ENCODE measurements at places on chromosomes 7 and 10.

- no peak for DNase-seq
These were observed 42.0 kb downstream of the ZC3HC1 start for GRCh38 chr7:130008941-130009847.

GRCh38 chr7:6237011-6237410 is 35.4 kb downstream of the CYTH3 start:
- DNase-seq, result no peak

- no peak for DNase-seq
These were observed 15.5 kb downstream of the GET4 start for GRCh38 chr7:891805-892204.

GRCh38 chr7:82264783-82265305 is 178.7 kb downstream of the CACNA2D1 start:
- no peak for DNase-seq

GRCh38 chr7:20162665-20163064 is 54.5 kb downstream of the MACC1 start:
- DNase-seq, result no peak

- no peak for DNase-seq
These were observed 544.3 kb downstream of the TCERG1L start for GRCh38 chr10:130767116-130767730.

GRCh38 chr7:41415471-41416207 is 287.3 kb downstream of the INHBA start:
- DNase-seq, result no peak

GRCh38 chr10:125708971-125709503 is 10.5 kb upstream of the EDRF1 start:
- no peak for DNase-seq

DNA sequence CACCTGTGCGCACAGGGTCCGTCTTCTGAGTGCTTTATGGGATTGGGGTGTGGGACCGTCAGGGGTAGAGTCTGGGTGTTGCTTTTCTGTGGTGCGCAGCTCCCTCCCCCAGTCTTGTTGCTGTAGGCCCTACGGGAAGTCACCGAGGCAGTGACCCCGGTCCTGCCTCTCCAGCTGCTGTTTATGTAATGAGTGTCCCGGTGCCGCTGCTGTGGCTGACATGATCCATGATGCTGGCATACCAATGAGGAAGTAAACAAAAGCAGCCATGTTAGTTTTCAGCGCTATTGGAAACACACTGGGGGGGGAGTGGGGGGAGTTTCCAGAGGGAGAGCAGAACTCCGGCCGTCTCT is 1.1 kb downstream of the TRIM8 start:
- DNase-seq, result no peak

DNA sequence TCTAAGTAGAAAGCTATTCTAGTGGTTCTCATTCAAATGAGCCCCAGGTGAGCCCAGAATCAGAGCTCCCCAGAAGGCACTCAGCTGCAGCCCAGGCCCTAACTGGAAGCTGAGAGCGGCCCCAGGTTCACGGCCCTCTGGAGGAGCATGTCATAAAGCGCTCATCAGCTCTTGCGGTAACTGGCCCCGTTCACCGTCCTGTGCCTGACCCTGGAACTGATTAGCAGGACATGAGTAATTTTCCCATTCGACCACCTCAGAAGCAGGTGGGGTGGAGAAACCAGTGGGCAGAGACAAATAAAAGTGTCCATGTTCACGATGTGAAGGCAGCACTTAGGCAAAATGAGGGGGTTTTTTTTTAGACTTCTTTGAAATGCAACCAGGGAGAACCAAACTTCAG is 136.1 kb upstream of the LYZL2 start:
- DNase-seq, result no peak

DNA sequence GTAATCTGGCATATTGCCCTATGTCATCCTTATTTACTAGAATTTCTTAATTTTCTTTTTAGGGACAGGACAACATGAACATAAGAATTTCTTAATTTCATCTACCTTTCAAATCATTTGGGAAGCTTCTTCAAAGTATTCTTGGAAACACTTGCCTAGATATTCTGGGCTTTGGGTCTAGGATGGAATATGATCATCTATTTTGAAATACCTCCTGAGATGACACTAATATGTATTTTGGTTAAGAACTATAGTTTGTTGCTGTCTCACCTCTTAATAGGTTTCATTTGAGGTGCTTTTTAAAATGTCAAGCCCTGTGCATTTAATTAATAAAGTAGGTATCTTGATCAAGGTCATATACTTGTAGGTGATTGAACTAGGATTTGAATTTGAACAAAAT is 49.1 kb downstream of the SEPTIN7 start:
- DNase-seq, result no peak

DNA sequence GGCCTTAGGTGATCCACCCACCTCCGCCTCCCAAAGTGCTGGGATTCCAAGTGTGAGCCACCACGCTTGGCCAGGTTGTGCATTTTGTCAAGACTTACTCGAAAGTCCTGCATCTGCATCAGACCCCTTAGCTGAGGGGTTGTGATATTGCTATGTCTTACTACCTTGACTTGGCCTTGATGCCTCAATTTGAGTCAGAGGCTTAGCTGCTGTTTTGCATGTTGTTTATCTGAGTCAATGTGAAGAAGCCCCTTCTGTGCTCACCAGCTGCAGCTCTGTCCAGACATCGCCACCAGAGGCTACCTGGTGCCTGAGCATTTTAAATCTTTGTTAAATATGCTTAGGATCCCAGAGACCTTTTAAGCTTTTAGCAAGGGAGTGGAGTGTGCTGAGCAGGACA is 18.1 kb downstream of the UBE2D4 start:
- no peak for DNase-seq

DNA sequence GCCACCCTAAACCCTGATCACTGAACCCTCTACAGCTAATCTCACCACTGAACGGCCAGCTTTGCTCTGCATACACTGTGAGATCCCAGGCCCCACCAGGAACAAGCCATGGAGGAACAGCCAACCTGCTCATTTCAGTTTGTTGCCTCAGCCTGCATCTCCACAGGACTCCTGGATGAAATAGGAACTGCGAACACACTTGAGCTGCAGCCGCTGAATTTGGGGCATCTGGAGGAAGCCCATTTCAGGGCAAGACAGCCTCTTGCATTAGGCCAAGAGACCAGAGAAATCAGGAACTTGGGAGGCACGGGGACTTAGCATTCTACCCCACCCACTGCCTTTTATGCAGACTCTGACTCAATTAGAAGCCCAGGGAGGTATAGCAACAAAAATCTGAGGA is 14.5 kb upstream of the EGR2 start:
- no peak for DNase-seq

DNA sequence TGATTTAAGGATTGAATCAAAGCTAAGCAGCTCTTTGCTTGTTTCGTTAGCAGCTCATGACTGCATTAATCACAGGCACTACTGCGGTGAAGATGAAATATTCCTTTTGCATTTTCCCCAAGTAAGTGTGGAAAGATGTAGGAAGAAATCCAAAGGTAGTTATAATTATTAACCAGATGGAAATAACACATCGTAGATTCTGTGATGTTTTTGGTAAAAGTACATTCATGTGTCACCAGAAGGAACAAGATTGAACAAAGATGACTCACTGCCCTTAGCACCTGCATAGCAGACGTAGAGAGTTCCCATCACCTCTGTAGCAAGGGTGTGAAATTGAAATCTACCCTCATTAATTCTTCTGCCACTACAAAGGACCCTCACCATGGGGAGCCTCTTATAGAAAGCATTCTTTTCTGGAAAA is 37.1 kb downstream of the SMURF1 start:
- DNase-seq, result no peak

DNA sequence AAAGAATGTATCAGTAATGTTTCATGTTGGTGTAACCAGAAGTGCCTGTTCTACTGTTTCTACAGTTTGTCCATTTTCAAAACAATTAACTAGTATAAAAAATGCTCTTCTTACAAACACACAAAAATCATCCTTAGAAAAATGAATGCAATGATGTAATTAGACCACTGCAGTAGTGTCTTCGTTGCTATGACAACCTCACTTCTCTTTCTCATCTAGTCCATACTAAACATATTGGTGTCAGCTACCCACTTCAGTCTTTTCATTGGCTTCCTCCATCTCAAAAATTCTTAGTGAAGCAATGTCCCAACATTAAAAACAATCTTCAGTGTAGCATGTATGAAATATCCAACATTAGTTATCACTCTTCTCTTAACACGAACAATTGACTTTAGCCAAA is 1265.8 kb downstream of the REEP3 start:
- DNase-seq, result no peak

GRCh38 chr7:102426268-102427018 is 6.9 kb upstream of the ORAI2 start:
- no peak for DNase-seq

DNA sequence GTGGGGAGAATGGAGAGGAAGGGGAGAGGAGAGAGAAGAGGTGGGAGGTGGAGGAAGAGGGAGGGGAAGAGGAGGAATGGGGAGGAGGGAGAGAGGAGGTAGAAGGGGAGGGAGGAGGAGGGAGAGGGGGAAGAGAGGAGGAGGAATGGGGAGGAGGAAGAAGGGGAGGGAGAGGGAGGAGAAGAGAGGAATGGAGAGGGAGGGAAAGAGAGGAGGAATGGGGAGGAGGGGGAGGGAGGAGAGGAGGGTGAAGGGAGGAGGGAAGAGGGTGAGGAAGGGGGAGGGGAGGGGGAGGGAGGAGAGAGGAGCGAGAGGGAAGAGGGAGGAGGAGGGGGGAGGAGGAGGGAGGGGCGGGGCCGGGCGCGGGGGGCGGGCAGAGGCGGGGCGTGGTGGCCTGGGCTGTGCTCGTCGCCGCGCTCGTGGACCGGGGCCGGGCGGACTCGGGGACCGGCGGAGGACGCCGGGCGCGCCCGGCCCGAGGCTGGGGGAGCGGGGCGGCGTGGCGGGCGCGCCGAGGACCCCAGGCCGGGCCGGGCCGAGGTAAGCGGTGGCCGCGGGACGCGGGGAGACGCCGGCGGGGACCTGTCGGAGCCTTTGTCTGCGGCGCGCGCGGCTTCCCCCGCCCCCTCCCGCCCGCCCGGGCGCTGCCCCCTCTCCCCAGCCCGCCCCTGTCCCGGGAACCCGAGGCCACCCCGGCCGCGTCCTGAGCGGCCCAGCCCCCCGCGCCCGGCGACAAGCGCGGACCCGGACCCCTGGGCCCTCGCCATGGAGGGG is at the start of gene SLC29A4:
Gene SLC29A4 (plus strand): TSS at position 401 of the 774 bp plus-strand sequence. CDS start 4,874 bp downstream, outside the sequence.
- no peak for DNase-seq

- DNase-seq, result no peak
These were observed 84.2 kb downstream of the CACNA2D1 start for GRCh38 chr7:82359426-82359825.

DNA sequence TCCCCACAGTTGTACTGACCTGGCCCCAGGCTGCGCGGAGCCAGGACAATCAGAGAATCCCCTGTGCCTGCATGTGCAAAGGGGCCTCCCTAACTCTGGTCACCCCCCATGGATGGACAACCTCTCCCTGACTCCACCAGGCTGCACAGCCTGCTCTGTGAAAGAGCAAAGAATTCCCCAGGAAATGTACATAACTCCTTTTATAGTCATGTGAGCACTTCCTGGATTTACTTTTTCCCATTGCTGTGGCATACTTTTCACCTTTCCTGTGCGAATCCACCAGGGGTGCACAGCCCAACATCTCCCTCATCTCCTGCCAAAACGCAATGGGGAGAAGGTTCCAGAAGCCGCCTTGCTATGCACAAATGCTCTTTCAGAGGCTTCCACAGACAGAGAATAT is 27.9 kb downstream of the FGFR2 start:
- DNase-seq, result no peak

- no peak for DNase-seq
These were observed 47.2 kb upstream of the SFTPD start for GRCh38 chr10:79995979-79996634.

- DNase-seq, result no peak
These were observed 58.6 kb downstream of the ZMIZ1 start for GRCh38 chr10:79127151-79127961.
